D721Med (cell line): ENCODE measurements at places on chromosomes 5 and 9.

DNA sequence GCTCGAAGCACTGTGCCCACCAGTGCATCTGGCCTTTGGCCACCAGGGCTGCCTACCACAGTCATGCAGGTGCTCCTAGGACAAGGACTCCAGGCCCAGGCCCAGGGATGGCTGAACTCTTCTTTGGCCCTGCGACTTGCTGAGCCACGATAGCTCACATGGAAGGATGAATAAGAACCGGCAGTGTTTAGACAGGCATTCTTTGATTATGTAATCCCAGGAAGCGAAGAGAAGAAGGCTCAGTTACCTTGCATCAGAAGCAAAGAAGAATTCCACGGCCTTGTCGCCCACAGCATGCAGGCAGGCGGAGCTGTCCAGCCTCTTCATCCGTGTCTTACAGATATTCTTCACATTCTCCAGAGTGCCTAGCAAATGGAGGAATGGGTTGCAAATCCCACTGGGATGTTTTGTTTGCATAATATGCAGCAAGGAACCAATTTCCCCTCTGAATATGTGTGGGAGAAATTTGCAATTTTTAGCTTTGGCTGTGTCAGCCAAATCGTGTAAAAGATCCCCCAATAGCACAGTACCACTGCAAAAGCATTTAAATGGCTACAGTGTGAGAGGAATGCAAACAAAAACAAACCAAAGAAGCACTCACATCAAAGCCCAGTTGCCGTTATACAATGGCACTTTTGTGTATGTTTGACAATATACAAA is 29.1 kb downstream of the GFPT2 start:
- no peak for DNase-seq

GRCh38 chr9:129637102-129637501 is 4.8 kb downstream of the ASB6 start:
- DNase-seq, result no peak

- no peak for DNase-seq
These were observed 7.3 kb downstream of the PAPPA start for GRCh38 chr9:116160676-116161571.

DNA sequence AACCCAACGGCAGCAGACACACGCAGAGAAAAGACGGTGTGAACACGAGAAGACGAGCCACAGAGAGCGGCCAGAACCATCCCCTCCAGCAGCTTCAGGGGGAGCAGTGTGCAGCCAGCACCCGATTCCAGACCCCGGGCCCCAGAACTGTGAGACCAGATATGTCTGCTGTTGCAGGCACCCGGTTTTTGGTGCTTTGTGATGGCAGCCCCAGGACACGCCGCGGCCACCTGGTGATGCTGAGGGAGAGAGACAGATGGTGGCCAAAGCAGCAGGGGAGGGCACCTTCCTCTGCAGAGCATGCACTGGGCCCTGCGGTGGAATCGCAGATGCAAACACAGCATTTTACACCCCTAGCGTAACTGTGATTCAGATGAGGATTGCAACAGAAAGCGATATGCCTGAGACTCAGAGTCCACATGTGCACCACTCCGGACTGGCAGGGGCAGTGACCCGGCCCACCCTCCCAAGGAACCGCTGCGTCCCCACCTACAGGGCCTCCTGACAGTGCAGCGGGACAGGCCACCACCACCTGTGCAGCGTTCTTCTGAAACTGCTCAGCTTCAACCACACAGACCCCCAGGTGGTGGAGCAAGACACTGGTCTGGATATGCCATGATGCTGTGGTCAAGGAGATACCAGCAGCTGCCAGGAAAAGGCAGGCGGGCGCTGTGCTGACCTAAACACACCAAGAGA is 24.0 kb downstream of the ZDHHC11B start:
- no peak for DNase-seq

DNA sequence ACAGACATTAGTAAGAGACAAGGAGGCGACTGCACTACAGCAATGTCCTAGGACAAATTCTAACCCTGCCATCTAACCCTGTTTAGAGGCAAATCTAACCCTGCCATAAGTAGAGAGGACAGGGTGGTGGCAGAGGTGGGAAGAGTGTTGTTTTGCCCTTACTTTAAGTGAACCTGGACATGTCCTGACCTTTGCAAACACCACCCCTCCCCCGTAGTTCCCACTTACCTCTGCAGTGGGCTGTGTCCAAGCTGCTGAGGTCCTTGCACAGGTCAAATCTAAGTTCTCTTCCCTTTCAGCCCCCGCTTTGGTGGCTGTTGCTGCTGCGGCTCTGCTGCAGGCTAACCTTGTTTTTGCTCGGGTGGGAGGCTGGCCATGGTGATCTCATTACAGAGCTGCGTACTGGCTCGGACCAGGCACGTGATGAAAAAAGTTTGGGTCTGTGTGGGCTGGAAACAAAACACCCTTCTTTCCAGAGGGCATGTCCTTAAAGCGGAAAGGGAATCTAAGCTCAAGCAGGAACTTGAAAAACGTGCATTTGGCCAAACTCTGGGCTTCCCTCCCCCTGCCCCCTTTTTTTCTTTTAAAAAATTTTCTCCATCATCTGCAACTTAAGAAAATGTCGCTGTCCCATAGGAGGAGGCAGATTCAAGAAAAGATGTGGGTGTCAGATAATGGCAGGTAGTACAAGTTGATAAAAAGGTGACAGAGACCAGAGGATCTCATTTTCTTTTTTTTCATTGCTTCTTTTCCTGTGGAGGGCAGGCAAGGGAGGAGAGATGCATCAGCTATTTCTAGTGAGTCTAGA is at the start of gene FAXDC2:
Gene FAXDC2, minus strand, starts transcription at position 349 of the 808 bp plus-strand sequence. CDS start 12,425 bp downstream, outside the sequence.
- DNase-seq, result no peak

DNA sequence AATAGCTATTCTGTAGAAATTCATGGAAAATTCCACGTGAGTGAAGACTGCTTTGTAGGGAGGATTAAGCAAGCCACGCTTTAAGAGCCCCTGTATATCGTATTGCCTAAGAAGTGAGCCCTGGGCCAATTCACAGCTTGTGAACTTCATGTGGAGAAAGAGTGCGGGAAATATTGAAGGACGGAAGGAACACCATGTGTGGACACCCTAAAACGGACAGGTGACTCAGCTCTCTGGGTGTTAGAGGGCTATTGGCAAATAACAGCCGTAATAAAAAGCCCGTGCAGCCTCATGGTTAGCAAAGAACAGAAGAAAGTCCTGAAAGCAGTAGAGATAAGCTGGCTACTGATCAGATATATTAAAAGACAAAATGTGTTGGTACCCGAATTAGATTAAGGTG is 26.4 kb downstream of the ZNF366 start:
- no peak for DNase-seq

- DNase-seq, result no peak
These were observed 251.5 kb downstream of the COX7C start for GRCh38 chr5:86869268-86869667.

DNA sequence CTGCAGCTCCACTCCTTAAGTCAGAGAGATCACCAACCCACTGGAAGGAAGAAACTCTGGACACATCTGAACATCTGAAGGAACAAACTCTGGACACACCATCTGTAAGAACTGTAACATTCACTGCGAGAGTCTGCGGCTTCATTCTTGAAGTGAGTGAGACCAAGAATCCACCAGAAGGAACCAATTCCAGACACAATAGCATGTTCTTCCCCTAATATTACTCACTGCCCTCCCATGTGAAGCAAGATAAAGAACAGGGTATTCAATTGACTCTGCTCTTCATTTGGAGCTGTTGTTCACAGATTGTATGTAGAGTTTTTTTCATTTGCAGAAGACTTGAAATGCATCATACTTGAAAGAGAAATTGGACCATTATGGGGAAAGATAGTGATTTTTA is 10.8 kb downstream of the SAXO1 start:
- DNase-seq, result no peak

GRCh38 chr9:14214065-14214684 is 99.8 kb downstream of the NFIB start:
- DNase-seq, result no peak

GRCh38 chr9:87883274-87883673 is 597 bp downstream of the SPATA31E1 start:
- no peak for DNase-seq

DNA sequence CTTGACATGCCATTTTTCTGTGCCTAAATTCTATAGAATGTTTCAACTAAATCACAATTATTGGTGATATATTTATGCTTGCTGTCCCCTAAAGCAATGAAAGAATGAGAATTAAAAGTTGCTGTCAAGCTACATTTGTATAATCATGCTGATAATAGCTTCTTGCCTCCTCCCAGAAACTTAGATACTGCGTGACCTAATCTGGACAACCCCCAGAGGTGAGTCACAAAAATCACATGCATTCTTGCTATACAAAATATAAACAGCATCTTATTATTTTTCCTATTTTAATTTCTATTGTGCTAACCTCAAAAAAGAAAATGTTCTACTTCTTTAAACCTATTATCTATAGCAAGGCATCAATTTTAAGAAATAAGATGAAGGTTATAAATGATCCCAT is 995.8 kb upstream of the ACO1 start:
- DNase-seq, result no peak

GRCh38 chr9:36402536-36402935 is 2.5 kb upstream of the RNF38 start:
- DNase-seq, result no peak

DNA sequence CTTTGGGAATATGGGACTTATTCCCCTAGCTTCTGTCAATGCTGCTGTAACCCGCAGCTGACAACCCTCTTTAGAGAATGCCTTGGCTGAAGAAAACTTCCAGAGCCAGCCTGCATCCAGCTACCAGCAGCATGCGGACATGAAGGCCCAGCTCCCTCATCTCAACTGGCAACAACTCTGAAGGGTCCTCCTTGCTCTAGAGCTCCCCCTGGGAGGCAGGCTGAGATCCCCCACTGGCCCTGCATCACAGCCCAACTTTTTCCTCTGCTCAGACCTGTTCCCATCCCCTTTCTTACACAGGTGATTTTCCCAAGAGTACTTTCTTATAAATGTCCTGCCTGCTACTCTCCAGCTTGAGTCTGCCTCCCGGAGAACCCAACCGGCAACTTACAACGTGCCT is 18.7 kb upstream of the WNT8A start:
- no peak for DNase-seq

DNA sequence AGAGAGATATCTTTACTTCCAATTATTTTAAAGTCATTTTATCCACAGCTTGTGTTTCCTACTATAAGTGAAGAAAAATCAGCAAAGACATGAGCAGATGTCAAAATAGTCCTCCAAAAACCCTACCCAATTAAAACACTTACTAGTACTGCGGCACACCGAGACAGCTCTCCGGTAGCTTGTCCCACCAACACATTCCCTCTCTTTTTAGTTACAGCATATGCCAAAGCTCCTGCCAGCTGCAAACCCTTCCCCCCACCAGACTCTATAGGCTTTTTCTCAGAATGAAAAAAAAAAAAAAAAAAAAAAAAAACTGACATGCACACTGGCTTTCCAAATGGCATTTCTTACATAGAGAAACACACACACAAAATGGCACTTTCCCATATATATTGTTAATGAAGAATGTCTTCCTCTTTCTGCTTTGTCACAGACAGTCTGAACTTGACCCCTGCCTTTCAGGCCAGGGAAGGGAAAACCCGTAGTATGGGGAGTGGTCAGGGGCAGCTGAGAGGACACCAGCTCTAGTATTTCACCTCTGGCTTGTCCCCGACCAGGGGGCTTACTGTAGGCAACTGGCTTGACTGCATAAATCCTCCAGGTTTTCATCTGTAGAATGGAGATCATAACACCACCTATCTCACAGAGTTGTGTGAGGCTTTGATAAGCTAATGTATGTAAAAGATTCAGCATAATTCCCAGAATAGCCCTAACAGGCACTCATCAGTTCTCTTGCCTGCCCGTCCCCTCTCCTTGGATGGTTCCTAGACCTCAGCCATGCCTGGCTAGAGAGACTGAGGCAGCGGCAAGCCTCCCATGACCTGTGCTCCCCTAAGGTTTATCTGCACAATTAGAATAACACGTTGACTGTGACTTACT is 233.6 kb downstream of the CRB2 start:
- DNase-seq, result no peak

GRCh38 chr5:458547-459353 is 15.8 kb downstream of the EXOC3 start:
- no peak for DNase-seq

- no peak for DNase-seq
These were observed 1.7 kb downstream of the FOXD1 start for GRCh38 chr5:73446631-73447529.

- DNase-seq, result no peak
These were observed 208.9 kb downstream of the GOLPH3 start for GRCh38 chr5:31965227-31965626.

- DNase-seq, result peak; percentile 63
These were observed 106.0 kb downstream of the PHF2 start for GRCh38 chr9:93682155-93682968.

DNA sequence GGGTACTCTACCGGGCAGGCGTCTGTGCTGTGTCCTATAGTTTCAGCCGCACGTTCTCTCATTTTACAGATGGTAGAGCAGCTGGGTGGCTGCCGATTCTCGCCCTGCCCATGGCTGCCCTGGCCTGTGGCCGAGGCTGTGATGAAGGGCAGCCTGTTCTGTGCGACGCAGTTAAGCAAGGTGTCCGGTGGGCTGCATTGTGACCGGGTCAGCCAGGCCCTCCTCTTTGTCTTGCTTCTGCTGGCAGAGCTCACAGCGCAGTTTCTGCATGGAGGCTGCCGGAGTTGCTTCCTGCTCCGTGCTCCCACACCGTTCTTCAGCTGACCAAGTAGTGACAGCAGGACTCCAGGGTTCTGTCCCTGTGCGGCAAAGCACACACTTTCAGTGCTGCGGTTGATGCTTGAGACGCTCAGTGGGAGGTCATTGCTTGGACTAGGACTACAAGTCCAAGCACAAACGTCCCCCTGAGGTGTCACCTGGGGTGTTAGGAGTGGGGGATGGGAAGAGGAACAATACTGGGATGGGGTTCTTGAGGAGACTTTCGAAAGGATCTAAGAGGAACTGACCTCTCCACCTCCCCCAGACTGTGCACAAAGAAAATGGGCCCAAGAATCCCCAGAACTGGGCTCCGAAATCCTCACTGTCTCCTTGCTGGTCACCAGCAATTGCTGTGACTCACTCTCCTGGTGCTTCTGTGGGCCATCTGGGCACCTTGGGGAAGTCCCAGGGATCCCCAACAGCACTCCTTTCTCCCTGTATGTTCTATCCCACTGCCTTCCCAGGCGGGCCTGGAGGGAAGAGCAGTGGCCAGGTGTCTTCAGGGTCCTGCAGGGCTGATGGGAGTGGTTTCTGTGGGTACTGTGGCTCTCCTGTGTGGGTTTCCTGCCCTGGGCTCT is 58.2 kb downstream of the GADD45G start:
- DNase-seq, result no peak

DNA sequence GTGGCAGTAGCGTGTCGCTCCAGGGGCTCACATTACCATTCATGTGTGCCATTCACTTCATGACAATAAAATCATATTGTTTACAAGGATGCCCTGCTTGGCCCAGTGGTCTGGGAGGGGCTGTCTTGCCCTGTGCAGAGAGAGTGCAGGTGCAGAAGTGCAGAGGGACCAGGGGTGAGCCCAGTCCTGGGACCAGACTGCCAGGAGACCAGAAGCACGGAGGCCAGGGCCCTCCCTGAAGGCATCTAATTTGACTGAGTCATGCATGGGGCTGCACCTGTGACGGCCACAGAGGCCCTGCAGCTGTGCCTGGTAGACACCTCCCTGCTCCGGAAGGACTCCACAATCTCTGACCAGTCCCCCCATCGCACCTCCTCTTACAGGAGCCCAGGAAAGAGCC is 164.4 kb upstream of the FOXD4L5 start:
- no peak for DNase-seq
